Erythroblast (primary cell): ENCODE measurements at places on chromosomes 5 and 9.
A peak's percentile ranks its signal among the peaks of the same experiment; 100 is the strongest.

DNA sequence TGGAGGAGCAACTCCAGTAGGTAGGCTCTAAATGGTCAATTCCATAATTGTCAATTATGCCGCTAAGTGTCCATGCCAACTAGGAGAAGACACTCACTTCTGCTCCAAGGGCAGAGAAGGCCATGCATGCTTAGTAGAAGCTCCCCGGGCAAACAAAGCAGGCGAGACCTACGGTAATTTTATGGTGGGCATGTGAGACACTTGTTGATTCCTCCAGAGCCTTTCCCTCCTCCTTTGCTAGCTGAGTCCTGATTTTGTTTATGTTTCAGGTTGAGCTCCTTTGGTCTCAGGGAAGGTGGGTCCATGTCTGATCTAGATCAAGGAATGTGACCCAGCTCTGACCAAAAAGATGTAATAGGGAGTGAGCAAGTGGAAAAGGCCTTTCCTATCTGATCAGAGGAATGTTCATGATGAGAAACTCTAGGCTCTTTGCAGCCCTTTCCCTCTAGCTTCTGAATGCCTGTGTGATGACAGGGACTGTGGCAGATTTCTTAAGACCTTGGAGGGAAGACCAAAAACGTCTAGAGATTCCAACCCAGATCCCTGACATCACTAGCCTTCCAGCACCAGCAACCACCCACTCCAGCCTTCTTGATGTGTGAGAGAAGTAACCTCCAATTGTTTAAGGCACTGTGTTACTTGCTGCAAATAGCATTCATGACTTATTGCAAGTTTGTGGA is 7.7 kb upstream of the CPEB4 start:
- no peak for DNase-seq

- no peak for DNase-seq
Observed at GRCh38 chr5:94707359-94707758, 88.9 kb downstream of the SLF1 start.

DNA sequence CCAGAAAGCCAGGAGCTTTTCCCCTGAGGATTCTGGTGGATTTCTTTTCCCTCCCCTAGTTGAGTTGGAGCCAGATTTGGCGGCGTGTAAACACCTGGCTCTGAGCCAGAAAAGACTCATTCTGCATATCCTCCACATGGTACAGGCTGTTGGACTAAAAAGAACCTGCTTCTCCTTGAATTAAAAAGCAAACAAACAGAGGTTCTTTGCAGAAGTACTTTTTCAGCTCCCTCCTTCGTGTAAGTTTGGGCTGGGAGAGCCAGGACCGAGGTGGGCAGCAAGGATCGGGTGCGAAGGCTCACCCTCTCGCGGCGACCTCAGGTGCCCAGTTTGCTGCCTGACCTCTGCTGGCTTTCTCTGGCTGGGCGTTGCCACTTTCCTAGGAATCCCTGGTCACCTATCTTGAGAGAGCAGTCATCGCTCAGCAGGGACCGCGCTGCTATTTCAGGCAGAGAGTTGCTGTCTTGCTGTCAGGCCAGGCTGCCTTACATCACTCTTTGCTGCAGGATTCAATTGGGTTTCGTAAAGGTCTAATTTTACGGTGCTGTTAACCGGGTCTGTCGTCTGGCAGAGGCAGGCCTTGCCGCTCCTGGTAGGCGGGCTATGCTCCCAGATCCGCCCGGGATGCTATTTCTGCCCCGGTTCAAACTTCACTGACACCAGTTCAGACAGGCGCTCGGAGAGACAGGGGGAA is 3.2 kb downstream of the PAPPA start:
- DNase-seq = peak; percentile 90

- DNase-seq = no peak
Observed at GRCh38 chr9:14561929-14562405, 131.3 kb downstream of the ZDHHC21 start.

DNA sequence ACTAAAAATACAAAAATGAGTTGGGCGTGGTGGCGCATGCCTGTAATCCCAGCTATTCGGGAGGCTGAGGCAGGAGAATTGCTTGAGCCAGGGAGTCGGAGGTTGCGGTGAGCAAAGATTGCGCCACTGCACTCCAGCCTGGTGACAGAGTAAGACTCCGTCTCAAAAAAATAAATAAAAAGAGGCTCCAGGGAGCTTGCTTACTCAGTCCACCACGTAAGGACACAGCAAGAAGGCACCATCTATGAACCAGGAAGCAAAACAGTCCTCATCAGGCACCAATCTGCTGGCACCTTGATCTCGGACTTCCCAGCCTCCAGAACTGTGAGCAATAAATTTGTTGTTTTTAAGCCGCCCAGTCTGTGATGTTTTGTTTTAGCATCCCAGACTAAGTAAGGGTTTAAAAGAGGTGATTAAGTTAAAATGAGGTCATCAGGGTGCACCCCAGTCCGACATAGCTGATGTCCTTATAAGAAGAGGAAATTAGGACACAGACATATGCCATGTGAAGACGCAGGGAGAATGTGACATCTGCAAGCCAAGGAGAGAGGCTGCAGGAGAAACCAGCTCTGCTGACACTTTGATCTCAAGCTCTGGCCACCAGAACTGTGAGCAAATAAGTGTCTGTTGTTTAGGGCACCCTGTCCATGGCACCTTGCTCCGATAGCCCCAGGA is 45.9 kb downstream of the C9orf50 start:
- DNase-seq = no peak

DNA sequence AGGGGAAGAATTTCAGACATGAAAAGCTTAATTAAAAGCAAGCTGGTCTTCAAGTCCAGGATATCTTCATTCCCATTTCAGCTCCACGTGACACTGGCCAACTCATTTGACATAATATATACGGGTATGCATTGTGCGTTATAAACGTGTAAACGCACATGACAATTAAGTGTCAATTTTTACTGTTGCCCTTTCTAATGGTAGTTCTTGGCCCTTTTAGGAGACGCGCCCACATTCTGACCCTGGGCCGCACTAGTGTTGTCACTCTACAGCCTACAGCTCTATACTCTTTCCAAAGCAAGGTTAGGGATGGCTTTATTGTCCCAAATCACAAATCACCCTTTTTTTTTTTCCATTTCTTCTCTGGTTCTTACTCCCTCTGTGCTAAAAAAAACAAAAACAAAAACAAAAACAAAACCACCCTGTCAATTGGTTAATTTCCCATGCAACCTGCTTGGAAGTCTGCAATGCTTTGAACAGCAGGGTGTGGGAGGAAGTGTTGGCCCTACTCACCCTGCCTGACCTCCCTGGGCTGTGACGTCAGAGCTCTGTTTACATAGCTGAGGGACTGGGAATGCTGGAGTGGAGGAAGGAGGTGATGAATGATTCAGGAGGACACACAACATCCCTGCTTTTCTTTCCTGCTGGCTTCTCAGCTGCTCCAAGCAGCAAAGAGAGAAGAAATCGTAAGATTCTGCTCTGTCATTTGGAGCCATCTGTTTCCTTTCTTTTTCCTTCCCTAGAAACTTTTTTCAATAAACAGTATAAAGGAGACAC is 19.3 kb downstream of the RFK start:
- DNase-seq = peak; percentile 6

DNA sequence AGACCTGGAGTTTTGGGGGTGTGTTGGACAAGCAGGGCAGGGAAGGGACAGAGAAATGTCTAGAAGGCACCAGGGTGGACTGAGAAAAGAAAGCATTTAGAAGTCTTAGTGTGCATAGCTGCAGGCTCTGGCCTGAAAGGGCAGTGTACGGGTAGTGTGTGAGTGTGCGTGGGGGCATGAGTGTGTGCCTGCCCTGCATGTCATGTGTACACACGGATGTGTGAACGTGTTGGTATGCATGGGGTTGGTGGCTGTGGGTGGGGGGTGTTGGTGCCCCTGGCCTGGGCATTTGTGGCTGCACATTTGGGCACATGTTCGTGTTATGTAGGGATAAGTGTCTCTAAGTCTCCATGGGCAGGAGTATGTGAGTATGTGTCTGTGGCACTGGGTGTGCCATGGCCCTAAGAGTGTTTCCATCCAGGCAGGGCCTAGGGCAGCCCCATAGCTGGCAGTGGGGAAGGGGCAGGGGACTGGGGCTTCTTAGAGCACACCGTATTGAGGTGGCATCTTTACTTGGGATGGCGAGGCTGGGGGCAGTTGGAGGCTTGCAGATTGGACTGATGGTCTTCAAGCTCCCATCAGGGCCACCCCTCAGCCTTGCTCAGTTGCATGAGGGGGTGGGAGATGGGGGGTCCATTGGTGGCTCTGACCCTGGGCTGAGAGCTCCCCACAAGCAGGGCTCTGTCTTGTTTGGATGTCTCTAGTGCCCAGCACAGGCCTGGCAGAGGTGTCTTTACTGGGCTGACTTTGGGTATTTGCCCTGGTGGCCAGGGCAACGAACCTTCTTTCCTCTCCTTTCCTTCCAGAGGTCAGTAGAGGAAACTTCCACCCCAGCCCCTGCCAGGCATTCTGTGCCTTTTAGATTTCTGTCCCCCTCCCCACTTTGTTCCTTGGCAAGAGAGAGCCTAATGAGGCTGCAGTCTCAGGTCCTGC is 15.0 kb downstream of the PSD2 start:
- no peak for DNase-seq
